ENCODE measurements at places on chromosomes 16 and 17.

GRCh38 chr17:78252111-78252634, 20.7 kb downstream of the TMEM235 start:
- peak; percentile 95 for DNase-seq

- no peak for DNase-seq
Measured at GRCh38 chr17:78588258-78589030, 11.2 kb upstream of the DNAH17 start.

DNA sequence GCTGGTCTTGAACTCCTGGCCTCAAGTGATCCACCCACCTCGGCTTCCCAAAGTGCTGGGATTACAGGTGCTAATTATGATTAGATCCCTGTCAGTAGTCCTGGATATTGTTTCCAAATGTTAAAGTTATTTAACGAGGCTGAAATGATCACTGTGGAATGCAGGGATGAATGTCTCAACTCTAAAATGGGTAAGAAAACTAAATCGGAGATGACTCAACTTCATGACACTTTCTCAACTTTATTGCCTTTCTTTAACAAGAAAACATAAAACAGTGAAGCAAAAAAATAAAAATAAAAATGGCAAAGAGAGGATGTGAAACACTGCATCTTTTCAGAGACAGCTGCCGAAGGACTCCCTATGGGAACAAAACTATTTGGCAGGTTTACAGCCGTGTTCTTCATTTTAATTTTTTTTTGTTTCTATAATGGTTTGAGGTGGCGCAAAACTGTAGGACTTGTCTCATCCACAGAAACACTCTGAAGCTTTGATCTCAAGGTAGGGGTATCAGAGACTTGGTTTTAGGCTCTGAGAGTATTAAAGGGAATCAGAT, 382.0 kb downstream of the GRIN2A start:
- DNase-seq = no peak

DNA sequence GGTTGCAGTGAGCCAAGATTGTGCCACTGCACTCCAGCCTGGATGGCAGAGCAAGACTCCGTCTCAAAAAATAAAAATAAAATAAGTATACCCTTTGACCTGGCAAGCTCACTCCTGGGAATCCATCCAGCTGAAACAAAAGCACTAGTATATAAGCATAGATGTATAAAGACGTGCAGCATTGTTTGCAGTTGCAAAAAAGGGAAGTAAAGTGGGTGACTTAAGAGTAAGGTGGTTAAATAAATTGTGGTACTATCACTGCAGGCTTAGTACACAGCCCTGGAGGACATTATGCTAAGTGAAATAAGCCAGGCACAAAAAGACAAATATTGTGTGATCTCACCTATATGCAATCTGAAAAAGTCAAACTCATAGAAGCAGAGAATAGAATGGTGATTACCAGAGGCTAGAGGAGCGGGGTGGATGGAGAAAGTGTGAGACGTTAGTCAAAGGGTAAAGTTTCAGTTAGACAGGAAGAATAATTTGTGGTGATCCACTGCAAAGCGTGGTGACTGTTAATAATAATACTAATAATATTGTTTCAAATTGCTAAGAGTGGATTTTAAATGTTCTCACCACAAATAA, 113.0 kb downstream of the MYO1D start:
- no peak for DNase-seq

- no peak for DNase-seq
Measured at GRCh38 chr16:29943846-29944799, 17.8 kb upstream of the TMEM219 start.

DNA sequence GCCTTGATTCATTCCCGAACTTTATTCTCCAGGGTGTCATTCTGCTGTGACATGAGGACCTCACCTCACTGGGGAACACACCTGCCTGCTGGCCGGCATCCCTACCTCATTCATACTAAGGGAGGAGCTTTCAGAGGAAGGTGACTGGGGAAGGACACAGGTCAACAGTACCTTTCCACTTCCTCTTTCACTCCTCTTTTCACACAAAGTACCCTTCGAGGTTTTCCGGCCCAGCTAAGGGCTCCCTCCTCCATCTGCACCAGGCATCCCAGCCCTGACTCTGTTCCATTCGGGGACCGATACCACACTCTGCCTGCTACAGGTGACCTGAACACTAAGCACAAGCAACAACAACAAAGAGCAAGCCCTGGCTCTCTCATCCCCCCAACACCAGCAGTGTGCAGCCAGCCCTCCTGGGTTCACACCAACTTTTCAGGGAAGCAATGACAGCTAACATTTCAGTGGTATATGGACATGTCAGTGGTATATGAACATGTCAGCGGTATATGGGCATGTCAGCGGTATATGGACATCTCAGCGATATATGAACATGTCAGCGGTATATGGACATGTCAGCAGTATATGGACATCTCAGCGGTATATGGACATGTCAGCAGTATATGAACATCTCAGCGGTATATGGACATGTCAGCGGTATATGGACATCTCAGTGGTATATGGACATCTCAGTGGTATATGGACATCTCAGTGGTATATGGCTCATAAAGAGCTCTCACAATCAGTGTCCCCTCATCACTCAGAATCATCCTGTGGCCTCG, 16.0 kb downstream of the TRIM25 start:
- DNase-seq = peak; percentile 27

GRCh38 chr16:80610481-80611156, 69.8 kb downstream of the DYNLRB2 start:
- DNase-seq = no peak

GRCh38 chr16:3431779-3432219, 11.5 kb downstream of the ZNF597 start:
- DNase-seq = peak; percentile 80

GRCh38 chr17:74177018-74177450, 26.4 kb upstream of the RPL38 start:
- DNase-seq = no peak

GRCh38 chr16:21638573-21638975, 13.8 kb downstream of the IGSF6 start:
- DNase-seq = no peak

DNA sequence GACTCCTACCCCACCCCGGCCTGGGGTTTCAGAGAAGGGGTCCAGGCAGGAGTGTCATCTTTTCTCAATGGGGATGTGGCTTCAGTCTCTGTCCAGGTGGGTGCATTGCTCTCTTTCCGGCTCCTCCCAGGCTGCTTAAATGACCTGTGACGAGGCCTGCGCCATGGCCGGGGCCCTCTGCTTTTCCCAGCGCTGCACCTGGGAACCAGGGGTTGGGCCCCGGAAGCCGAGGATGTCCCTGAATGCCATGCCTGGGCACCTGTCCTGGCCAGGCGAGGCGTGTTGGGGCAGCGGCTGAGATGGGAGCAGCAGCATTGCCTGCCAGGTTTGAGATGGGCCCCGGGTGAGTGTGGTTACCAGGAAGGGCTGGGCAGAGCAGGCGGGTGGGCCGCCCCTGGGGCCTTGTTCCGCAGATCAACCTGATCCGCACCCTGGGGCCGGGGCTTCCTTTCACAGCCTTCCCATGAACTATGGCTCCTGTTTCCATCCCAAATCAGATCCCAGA, 147.4 kb downstream of the SEC14L1 start:
- no peak for DNase-seq

GRCh38 chr17:61361084-61361483, 38.6 kb upstream of the TBX2 start:
- DNase-seq = no peak

DNA sequence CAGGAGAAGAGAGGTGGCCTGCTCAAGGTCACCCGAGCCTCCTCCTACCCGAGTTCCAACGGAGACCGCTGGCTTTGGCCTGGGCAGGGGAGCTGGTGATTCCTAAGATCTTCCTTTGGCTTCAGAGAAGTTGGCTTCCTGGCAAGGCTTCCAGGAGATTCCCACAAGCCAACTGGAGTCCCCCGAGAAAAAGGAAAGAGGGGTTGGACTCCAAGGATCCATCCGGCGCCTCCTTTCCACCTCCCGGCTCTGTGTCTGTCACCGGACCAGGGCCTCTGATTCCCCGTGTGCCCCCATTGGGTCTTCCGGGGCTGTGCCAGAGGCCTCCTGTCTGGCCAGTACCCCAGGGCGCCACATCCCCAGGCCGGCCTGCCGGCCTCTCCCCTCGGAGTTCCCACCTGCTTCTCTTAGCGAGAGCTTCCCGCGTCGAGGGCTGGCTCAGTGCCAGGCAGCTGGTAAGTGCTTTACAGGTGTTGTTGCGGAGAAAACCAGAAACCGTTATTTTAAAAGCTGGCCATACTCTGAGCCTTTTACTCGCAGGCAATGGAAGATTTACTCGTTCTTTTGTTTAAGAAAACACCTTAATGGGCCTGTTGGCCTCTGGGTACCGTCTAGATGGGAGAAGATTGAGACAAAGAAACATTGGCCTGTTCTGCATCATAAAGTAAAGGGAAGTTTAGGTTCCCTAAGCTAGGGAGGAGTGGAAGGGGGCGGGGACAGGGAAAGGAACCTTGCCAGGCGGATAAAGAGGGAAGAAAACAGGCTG, 258.4 kb upstream of the SDK2 start:
- DNase-seq = peak; percentile 19

DNA sequence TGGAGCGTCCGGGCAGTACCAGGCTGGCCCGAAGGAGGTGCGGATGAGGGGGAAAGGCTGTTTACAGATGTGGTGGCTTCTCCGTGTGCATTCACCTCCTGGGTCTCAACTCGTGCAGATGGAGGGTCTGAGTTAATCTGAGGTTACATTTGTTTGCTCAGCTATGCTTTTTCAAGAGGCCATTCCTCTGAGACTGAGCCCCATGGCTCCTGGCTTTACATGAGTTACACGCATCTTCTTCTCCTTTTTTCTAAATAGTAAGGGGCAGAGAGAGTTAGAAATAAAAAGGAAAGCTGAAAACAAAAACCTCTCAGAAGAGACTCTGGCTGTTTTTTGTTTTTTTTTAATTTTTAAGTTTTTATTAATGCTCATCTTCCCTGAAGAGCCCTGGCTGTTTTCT, 29.0 kb downstream of the IRF8 start:
- DNase-seq = no peak

DNA sequence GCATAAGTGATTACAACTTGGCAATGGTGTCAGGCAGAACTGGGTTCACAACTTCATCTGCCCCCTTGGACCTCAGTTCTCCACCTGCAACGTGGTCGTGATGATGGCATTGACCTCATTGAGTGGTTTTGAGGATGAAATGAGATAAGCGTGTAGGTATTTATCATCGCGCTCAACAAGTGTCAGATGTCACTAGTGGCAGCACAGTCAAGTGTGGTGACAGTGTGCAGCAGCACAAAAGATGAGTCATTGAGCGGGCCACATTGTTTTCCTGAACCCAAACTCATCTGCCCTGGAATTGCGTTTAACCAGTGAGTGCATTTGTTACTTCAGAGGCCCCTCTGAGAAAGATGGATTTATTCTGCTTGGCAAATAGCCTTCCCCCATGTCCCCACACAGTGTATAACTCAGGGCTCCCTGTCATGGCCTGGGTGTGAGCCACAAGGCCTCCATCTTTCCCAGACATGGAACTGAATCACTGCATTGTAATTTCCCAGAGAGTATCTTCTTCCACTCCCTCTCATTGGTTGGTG, 20.9 kb downstream of the IRX3 start:
- DNase-seq = no peak

- DNase-seq = no peak
Measured at GRCh38 chr17:65855245-65855644, 293.8 kb upstream of the AXIN2 start.

DNA sequence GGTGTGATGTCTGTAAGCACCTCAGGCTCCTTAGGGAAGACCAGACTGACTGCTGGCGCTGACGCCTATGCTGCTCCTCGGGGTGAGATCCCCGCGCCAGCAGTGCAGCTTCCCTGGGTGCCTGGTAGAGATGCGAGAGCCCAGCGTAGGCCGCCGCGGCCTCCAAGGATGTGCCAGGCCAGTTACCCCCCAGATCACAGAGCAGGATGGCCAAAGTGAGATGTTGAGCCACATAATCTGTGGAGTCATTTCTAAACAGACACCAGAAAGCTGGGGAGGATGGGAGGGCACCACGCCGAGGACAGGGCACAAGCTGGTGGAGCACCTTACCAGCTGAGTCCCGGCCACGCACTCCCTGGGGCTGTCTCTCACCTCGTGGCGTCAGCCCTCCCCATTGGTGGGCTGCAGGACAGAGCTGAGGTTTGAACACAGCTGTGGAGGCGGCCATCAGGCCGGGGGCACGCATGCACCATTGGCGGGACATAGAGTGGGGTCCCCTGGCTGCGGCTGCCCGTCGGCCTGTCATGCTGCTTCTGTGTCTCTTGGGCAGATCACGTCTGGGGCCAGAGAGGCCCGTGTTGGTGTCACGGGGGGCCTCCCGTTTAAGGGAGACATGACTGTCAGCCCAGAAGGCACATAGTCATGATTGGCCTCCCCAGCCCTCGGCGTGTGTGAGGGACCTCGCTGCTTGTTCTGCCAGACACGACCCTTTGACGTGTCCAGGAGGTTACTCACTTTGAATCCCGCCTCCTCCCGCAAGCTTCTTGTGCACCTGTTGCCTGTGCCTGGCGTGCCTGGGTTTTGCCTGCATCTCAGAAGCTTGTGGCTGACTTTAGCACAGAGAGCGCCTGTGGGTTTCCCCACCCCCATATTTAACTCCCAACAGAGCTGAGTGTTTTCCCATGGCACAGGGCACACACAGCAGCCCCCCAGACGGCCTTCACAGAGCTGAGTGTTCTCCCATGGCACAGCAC, 21.9 kb downstream of the MAPK8IP3 start:
- DNase-seq = no peak

GRCh38 chr16:57810197-57811031, 8.1 kb upstream of the KIFC3 start:
- DNase-seq = peak; percentile 96

GRCh38 chr17:1830288-1830687, 483 bp downstream of the RPA1 start:
- DNase-seq = peak; percentile 56

GRCh38 chr16:31273676-31274075, 13.9 kb downstream of the ITGAM start:
- DNase-seq = no peak

DNA sequence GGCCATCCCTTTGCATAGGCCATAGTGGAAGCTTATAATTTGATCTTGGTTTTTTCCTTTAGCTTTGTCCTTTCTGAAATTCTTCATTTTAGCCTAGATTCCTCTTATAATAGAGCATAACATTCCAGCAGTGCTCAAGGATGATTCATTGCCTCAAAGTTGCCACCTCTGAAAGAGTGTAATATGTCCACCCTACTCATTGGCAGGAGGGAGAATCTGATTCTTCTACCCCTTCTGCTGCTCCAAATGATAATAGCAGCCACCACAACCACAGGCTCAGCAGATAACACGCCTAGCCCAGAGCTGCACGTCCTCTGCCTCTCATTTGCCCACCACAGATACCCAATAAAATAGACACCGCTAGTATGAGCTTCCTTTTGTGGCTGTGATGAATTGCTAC, 337.4 kb upstream of the HSBP1 start:
- DNase-seq = no peak

- DNase-seq = no peak
Measured at GRCh38 chr16:19833581-19833980, 51.1 kb downstream of the GPRC5B start.

- DNase-seq = no peak
Measured at GRCh38 chr17:60526726-60527125, 684 bp upstream of the APPBP2 start.

- DNase-seq = peak; percentile 35
Measured at GRCh38 chr16:27374804-27375425, 27.1 kb upstream of the IL21R start.

- DNase-seq = no peak
Measured at GRCh38 chr17:57412520-57413096, 156.3 kb downstream of the MSI2 start.
